ENCODE measurements at places on chromosomes 11 and 22.

- DNase-seq = no peak
Observed at GRCh38 chr22:48596111-48596850, 1231.4 kb downstream of the BRD1 start.

GRCh38 chr11:97548280-97548679 lies 1158.5 kb downstream of the JRKL start:
- no peak for DNase-seq

- DNase-seq = no peak
Observed at GRCh38 chr22:46908641-46909107, 146.2 kb downstream of the TBC1D22A start.

DNA sequence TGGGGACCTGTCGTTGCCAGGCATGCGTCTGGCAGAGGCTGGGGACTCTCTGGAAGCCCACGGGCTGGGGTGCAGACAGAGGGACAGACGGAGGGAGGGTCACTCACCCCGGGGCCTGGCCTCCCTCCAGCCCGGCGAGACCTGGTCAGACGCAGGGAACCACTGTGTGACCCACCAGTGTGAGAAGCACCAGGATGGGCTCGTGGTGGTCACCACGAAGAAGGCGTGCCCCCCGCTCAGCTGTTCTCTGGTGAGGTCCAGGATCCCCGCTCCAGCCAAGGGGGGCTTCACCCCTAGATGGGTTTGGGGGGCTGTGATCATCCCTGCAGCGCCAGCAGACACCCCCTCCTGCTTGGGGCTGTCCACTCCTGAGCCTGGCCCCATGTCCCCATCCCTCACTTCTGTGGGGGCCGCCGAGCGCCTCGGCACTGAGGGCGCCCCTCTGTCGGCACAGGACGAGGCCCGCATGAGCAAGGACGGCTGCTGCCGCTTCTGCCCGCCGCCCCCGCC lies 23.6 kb upstream of the MUC5B start:
- DNase-seq = no peak

- peak; percentile 24 for DNase-seq
Observed at GRCh38 chr22:31400023-31400397, 606 bp downstream of the DRG1 start.

DNA sequence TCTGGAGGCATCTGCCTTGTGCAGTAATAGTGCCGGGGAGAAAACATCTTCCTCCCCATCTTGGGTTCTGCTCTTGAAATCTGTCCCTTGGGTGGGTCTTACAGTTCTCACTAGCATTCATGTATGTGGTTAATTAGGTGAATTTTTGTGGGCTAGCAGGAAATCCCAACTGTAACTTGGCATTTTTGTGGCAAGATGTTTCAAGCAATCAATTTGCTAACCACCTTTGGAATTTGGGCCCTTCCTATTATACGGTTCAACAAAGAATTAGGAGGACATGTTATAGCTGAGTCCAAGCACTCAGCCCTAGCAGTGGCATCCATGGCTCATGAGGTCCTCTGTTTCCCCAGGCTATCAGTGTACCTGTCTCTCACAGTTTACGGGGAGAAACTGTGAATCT lies 89.1 kb upstream of the MTNR1B start:
- no peak for DNase-seq

DNA sequence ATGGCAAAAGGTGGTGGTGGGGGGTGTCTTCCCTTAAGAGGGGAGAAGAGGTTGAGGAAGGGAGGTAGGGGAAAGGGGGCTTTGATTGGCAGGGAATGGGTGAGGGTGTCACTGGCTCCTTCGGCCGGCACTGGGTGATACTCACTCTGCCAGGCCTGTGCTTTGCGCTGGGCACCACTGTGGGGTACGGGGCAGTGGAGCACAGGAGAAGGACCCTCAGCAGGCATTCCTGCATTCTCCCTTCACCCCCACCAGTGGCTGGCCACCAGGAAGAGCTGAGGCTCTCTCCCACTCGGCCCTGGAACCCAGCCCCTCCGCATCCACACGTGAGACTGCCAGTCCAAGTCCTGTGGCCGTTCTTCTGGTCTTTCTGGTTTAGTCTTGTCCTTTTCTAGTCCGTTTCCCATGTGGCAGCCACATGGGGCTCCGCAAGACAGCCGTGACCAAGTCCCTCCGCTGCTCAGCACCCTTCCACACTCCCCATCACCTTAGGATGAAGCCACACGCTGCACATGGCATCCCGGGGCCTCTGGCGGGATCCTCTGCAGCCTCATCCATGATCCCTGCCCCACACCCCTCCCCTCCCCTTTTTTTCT lies 8.0 kb downstream of the CAPN5 start:
- DNase-seq = no peak

GRCh38 chr11:10096987-10097386 lies 197.0 kb downstream of the SBF2 start:
- no peak for DNase-seq

- DNase-seq = no peak
Observed at GRCh38 chr11:118201966-118202365, 22.8 kb downstream of the JAML start.

DNA sequence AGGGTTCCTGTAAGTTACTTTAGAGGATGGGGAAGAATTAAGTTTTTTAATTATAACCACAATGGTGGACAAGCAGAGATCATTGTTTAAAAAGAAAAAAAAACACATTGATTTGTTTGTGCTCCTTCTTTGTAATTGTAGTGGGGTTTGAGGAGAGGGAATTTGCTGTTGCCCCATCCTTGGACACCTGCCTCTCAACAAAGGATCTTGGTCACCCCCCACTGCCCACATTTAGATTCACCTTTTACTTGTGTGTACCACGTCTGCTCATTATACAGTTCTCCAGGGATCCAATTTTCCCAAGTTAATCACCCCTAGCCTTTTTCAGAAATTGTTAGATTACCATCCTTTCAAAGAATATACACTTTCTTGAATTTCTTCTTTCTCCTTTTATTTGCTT lies 53.0 kb downstream of the DNAJC24 start:
- DNase-seq = no peak

GRCh38 chr22:50016988-50017700 lies 4.6 kb upstream of the IL17REL start:
- DNase-seq = no peak

GRCh38 chr11:70288721-70289120 lies 18.2 kb downstream of the PPFIA1 start:
- DNase-seq = no peak

DNA sequence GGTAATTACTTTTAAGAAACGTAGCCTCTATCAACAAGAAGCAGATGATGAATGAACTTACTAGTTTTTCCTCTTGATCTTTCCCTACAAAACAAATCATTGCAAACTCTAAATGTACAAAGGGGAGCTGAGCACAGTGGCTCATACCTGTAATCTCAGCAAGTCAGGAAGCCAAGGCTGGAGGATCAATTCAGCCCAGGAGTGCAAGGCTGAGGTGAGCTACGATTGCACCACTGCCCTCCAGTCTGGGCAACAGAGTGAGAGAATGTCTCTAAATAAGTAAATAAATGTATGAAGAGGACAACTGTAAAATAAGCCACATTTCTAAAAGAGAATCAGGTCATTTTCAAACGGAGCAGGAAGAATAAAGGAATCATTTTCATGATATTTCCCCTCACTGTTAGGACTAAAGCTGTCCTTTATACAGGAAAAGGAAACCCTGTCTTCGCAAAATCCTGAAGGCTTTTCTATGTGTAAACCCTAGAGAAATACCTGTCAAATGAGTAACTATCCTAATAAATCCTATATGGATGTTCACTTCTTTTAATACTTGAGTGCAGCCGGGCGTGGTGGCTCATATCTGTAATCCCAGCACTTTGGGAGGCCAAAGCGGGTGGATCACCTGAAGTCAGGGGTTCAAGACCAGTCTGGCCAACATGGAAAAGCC lies 41.2 kb downstream of the RRAS2 start:
- no peak for DNase-seq

GRCh38 chr11:117835576-117835975 lies 11.0 kb upstream of the FXYD2 start:
- DNase-seq = no peak

GRCh38 chr22:20591295-20591645 lies 83.9 kb downstream of the MED15 start:
- DNase-seq = no peak

GRCh38 chr11:116343270-116343669 lies 429.5 kb downstream of the BUD13 start:
- DNase-seq = no peak

GRCh38 chr11:120867531-120867930 lies 156.4 kb upstream of the TBCEL start:
- no peak for DNase-seq

DNA sequence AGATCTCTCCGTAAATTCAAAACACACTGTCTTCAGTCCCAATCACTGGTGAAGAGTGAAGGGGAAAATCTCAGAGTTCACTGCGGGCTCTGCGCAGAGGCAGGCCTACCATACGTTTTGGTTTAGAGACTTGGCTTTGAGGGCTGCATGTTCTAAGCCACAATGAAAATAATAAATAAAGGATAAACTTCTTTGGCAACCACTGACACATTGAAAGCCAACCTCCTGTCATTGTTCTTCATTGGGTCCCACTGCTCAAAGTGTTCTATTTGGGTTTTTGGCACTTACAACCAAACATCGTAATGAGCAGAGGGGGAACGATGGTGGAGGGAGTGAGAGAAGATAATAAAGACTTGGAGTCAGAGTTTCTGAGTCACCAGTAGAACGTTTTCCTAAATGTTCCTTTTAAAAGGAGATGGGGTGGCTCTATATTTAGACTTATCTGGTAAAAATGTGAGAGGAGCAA lies 472.9 kb downstream of the SOX6 start:
- peak; percentile 63 for DNase-seq

GRCh38 chr11:123298488-123299447 lies 103.7 kb upstream of the CLMP start:
- DNase-seq = no peak

DNA sequence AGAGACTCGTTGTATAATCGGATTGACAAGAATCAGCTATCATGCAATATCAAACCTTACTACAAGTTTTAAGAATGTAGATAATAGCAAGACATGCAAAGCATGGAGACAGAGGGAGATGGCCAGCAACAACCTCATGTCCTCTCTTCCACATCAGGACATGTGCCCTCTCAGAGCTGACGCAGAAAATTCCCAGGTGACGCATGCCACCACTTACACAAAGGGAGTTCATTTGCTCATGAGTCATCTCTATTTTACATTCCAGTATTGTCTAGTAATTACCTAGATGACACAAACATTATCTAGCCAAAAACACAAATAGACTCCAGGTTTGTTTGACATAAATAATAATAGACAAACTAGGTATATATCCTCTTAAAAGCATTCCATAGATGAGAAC lies 38.1 kb upstream of the OPCML start:
- DNase-seq = no peak

- DNase-seq = no peak
Observed at GRCh38 chr22:24046024-24046423, 34.9 kb downstream of the CABIN1 start.

DNA sequence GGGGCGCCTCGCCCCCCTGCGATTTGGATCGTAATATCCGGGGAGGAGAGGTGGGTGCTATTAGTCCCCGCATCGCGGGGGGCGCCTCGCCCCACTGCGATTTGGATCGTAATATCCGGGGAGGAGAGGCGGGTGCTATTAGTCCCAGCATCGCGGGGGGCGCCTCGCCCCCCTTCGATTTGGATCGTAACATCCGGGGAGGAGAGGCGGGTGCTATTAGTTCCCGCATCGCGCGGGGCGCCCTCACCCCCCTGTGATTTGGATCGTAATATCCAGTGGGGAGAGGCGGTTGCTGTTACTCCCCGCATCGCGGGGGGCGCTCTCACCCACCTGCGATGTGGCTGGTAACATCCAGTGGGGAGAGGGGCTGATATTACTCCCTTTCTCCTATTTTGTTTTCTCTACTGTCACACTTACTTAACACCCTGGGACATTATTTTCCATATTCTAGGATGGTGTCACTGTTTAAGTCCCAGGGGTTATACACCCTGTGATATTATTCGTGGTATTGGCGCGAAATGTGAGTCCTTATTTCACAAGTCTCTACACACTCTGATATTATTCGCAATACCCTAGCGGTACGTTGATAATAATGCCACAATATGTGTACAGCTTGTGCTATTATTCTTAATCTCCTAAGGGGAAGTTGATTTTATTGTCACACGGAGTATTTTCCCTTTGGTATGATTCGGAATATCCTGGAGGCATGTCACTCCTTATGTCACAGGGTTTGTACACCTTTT lies 57.8 kb upstream of the ALDH3B2 start:
- no peak for DNase-seq

DNA sequence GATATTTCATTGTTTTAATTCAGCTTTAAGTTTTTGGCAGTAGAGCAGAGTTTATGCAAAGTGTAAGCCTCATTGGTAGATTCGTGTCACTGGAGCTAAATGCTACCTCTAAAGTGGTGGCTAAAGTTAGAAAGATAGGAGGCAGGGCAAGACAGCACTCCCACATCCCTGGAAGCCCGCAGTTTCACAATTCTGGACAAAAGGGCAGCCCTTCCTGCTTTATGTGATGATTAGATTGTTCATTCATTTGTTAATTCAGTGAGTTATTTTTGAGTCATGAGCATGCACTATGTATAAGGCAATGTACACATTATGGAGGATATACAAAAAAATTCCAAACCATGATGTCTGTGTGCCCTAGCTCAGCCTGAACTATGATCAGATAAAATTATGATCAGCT lies 52.1 kb upstream of the EIF3M start:
- DNase-seq = no peak

DNA sequence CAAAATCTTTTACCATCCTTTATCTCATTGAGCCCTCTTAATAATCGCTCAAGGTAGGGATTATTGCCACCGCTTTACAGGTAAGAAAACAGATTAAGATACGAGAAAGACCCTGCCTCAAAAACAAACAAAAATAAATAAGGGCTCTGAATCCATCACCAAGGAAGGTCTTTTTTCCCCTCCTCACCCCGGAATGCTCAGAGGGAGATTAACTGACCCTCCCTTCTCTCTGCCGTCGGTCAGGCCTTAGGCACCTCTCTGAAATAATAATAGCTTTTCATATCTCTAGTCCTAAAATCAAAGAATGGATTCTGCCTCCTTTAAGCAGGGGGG lies 620 bp upstream of the ATG2A start:
- DNase-seq = no peak

DNA sequence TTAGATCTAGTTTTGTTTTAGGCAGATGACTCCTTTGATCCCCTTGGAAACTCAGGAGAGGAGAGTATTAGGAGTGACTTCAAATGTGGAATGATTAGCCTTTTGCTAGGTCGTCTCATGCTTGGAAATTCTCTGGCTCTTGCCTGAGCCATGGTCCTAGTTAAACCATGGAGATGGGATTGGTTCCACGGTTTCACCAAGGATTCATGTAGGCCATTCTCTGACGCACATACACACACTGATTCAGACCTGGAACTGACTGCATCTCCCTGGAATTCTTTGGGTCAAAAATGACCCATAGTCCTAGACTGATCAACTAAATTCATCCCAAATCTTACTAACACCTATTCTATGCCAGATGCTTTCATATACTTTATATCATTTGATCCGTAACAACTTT lies 56.5 kb downstream of the POLD3 start:
- DNase-seq = no peak

- no peak for DNase-seq
Observed at GRCh38 chr11:19816040-19816439, 103.4 kb downstream of the NAV2 start.

- no peak for DNase-seq
Observed at GRCh38 chr11:110432713-110433392, 3.1 kb downstream of the FDX1 start.

- peak; percentile 79 for DNase-seq
Observed at GRCh38 chr22:49962012-49962750, 1.6 kb downstream of the PIM3 start.
